IPS DF 6.9 (cell line): ENCODE measurements at places on chromosomes 6 and 20.

DNA sequence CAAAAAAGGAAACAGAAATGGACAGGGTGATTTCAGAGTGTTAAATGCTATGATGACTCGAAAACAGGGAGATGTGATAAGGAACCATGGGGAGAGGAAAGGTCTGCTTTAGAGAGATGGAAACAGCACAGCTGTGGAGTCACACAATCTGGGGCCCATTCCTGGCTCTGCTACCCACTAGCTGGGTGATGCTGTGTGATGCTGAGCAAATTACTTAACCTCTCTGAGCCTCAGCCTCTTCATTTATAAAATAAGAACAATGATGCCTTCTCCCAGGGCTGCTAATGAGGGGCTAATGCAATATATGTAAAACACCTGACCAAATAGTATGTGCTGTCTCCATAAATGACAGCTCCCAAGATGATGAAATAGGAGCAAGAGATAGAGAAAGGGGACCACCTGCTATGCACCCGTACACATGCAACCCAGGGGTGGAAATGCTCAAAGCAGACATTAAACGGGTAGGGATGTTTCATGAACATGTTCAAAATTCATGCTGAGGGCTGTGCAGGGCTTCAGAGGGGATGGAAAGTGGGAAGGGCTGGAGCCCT, 27.7 kb downstream of the MDGA1 start:
- DNase-seq: no peak

DNA sequence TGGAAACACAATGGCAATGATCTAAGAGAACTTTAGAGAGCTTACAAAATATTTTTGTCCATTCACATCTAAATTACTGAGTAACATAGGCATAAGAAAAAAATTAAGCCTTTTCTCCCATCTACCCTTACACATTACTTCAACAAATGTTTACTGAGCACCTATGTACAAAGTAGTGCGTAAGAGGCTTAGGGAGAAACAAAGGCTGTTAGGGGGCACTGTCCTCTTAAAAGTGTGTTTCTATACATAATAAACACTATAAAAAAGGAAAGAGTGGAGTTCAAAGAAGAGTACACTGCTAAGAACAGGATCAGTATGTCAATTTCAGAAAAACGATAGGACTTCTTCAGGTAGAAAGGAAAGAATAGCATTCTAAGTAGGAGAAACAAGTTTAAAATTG, 12.2 kb downstream of the ILRUN start:
- no peak for DNase-seq

- no peak for DNase-seq
Measured at GRCh38 chr20:12982098-12982497, 26.7 kb upstream of the SPTLC3 start.

- no peak for DNase-seq
Measured at GRCh38 chr6:36668591-36668990, 9.9 kb upstream of the CDKN1A start.

GRCh38 chr6:36873612-36874442, 776 bp downstream of the PPIL1 start:
- DNase-seq: no peak

DNA sequence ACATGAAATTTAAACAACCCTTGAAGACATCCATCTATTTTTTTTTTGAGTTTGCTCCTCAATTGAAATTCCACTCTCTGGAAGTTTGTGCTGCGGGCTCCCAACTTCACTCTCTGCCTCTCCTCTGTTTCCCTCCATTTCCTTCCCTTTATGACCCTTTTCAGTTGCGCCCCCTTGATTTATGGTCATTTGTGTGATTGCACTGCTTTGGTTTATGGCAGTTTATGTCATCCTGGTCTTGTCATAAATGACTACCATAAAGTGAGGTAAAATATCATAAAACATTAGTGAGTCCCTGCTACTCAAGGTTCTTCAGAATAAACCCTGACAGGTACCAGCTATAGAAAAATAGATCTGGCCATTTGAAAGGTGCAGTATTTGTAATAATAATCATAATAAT, 348.3 kb upstream of the ZFP64 start:
- DNase-seq: no peak

DNA sequence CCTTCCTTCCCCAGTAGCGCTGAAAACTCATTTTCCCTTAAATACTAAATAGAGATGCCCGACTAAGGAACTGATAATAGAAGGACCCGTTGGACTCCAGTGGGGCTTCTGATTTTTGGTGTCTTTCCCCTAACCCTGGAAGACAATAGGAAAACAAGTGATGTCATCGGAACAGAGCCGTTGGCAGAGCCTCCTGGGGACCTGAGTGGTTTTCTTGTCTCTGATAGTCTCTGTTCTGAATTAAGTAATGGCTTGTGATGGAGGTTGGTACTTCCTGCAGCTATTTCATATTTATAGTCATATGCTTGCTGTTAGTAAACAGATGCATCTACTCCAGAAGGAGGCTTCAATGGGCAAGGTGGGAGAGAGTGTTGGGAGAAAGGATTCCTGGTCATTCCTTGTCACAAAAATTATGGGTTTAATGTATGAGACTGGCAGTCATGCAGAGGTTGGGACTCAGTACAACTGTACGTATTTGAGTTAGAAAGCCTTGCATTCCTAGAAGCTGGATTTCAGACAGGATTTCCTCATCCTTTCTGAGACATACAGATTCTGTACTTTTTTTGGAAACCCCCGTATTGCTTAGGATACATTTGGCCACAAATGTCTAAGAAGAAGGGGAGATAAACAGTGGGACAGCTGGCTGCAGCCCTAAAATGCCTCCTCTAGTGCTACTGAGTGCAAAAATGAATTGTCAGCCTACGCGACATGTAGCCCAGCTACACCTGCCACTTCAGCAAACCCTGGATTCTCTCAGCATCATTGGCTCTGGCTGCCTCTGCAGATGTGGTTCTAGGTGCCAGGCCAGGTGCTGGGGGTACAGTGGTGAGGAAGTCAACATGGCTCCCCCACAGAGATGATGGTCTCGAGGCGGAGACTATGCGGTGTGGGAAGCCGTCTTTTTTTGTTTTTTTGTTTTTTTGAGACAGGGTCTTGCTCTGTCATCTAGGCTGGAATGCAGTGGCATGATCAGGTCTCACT, 38.1 kb downstream of the CDS2 start:
- no peak for DNase-seq

DNA sequence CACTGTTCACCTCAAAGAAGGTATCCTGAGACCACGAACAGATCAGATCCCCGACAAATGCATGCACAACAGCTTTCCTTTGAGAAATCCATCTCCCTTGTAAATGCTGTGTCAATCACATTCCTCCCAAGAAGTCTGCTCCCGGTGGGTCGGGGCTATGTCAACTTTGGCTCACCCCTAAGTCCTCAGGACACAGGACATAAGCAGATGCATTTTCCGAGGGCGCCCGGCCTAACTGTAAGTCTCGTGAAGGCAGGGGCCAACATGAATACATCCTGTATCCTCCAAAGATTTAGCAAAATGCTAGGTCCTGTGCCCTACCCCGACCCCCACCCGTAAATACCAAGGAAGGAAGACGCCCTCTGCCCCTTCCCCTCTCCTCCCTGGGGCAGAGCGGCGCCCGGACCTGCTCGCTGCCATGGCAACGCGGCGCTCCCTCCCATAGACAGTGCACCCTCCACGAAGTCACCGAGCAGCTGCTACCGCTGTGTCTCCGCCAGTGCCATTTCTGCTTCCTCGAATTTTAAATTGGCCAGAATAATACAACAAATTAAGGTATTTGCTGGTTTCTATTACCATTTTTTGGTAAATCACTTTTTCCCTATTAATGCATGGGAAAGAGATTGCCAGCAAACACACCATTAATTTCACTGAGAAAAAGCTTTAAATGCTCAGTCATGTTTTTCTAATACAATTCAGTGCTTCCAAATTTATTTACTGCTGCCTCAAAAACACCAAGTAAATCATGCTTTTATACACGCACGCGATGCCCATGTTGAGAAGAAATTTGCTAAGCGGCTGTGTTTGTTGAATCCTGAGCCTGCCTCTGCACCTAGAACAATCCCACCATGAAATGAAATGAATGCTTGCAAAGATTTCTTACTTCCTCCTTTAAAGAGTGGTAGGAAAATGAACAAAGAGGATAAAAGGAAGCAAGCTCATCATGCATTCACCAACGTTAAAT, 100.6 kb downstream of the PCSK2 start:
- DNase-seq: no peak

DNA sequence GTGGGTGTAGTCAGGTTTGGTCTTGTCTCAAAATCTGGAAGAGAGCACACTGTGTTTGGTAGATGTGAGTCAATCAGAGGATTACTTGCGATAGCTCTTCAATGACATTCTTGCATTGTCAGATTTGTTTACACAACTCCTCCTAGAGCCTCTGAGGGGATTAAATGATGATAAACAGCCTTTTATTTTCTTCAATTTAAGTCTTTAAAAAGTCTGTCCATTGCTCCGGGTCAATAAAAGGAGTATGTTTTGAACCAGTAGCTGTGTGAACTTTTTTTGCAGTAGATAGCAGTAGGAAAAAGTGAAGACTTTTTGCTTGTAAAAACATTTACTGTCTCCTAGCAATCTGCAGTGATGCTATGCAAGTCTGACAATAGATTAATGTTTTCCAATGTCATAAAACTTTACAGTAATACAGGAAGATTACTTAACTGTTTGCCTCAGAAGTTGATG, 49.9 kb downstream of the GJA1 start:
- DNase-seq: no peak
